ENCODE measurements at places on chromosomes 12 and 14. TPM values are rescaled to one million over a fixed set of nuclear protein-coding genes. Genes with fewer than 3 reads are reported as not detected.

DNA sequence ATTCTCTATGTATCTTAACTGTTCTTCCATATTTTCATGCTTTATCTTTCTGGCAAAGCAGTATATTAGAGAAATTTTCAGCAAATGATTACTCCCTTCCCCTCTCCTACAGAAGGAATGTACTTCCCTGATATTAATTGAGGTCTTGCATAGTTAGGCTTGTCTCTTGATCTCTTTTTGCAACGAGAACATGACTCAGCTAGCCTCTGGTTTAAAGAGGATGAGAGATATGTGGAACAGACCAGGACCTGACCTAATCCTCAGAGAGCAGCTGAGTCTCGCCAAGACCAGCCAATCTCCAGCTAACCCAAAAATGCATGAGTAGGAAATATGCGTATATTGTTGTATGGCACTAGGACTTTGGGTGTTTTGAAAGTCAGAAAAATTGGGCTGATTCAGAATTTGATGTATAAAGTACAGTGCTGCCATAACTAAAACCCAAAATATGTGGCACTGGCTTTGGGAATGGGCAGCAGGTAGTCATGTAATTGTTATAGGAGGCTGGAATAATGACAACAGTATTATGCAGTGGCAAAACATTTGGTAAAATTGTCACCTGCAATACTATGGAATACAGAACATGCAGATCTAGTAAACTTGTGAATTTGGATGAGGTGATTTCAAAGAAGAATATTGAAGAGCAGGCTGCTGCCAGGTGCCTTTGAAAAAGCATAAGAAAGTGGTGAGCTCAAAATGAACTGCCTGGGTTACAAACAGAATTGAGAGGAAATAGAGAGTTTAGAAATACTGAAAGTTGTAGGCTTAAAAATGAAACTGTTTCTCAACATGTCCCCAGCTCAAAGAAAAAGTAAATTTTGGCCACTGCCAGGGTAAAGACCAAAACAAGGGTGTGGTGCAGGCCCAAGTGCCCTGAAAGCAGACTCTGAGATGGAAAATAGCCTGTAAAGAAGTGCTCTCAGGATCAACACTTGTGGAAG is 9.3 kb upstream of the USP15 start:
- DNase-seq, result no peak

- no peak for DNase-seq
Observed at GRCh38 chr12:49527361-49528130, 11.3 kb upstream of the KCNH3 start.

DNA sequence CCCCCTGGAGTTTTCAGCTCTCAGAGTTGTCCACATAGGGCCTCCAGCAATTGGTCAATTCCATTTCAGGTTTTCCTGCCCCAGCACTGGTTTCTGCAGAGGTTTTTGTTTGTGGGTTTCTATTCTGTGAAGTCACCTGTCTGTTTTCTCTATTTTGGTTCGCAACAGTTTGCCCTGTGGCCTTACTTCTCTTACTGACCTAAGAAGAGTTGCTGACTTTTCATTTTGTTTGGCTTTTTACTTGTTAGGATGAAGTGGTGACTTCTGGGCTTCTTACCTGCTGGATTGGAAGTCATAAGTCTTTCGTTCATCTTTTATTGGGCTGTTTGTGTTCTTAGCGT is 196.4 kb upstream of the PARP11 start:
- no peak for DNase-seq

- no peak for DNase-seq
Observed at GRCh38 chr12:10128687-10129086, 1.3 kb downstream of the CLEC7A start.

DNA sequence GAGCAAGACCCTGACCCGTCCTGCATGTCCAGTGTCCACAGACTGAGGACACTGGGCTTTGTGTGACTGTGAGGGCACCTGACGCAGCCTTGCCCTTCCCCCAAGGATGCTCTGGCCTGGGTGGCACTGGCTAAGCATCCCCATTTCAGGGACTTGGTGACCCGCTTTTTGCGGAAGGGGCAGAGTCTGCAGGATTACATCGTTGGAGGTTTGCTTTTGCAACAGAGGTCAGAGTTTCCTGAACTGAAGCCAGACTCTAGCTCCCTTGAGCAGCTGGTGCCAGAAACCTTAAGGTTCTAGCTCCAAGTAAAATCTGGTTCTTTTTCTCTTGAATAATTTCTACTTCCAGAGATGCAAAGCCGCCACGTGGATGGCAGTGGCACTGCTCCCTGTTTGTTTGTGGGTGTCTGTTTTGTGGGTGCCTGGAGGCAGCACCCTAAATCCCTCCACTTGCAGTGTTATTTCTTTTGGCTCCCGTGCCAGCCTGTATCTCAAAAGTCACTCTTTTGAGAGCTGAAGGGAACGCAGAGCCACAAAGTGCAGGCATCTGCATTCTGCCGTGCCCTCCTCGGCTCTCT is 184.7 kb downstream of the TSPAN9 start:
- DNase-seq, result no peak

DNA sequence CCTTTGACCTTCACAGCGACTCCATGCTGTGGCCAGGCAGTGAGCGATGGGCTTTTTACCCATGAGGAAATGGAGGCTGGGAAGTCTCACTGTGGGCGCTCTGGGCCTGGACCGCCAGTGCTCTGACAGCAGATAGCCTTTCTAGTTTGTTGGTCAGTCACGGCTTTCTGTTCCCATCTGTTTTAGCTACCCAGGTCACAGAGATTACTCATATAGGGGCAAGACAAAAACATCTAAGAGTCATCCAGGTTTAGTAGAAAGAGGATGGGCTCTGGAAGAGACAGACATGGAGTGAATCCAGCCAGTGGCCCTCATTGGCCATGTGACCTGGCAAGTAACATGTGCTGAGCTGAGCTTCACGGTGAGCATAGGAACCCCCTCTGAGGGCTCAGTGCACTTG is 68.6 kb downstream of the MARK3 start:
- DNase-seq, result no peak

The TAS2R8 gene
- not detected for total RNA-seq

The PPP1R1A gene
- total RNA-seq, result 3.4 TPM

The PHETA1 gene
- 14.7 TPM for total RNA-seq

The WSCD2 gene
- total RNA-seq, result not detected

- DNase-seq, result no peak
Observed at GRCh38 chr12:117875744-117876435, 92.9 kb downstream of the KSR2 start.
